ENCODE measurements at places on chromosomes 6 and 20.

DNA sequence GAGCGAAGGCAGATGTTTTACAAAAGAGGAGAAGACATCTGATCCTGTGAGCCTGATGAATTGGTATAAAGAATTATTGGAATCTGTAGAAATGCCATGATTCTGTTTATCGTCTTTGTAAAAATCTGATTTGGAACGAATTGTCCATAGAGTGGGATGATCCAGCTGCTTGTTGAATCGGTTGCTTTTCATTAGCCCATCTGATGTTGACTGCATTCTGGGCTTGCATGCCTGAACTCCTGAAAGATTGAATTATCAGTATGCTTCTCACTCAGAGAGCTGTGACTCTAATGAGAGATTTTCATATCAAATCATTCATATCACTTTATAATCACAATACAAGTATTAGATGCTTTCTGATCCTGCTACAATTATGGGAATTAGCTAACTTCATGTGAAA, 100.6 kb downstream of the KLHL32 start:
- no peak for DNase-seq

GRCh38 chr6:167648501-167649278, 178.0 kb upstream of the AFDN start:
- no peak for DNase-seq

DNA sequence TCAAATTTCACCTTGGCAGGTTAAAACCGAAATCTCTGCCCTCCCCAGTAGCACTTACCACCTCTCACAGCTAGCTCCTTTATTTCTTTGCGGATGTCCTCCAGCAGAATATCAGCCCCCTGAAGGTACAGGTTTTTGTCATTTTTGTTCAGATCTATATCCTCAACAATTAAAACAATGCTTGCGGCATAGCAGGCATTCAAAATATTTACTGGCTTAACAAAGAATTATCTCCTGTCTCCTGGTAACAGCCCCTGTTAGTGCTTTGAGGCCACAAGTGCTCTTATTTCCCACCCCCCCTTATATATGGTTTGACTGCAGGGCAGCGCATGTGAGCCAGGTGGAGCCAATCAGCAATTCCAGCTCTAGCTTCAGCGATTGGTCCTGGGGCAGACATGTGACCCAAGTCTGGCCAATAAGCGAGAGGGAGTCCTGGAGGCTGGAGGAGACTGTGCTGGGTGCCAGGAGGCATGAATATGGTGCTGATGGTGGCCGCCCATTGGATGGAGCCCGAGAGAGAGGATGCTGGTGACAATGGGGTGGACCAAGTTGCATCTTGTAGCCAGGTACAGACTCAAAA, 21.0 kb downstream of the SULF2 start:
- no peak for DNase-seq

DNA sequence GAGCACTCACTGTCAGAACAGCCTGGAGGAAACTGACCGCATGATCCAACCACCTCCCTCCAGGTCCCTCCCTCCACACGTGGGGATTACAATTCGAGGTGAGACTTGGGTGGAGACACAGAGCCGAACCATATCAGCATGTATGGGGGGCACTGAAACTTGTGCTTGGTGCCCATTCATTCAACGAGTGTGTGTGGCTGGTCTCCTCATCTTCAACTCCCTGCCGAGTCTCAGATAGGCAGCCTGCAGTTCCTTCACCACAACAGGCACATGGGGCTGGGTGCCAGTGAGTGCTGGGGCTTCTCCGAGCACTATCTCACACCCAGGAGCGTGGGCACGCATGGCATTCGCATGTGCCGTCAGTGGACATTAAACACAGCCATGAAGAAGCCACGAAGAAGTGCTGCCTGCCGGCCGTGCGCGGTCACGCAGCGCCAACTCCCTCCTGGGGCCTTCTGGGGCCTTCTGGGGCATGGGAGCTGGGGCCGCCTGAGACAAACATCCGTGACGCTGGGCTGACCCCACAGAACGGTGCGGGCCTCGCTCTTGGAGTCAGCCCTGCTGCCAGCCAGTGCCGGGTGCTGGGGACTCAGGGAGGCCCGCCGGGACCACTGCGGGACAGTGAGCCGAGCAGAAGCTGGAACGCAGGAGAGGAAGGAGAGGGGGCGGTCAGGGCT, 714 bp upstream of the RTEL1 start:
- no peak for DNase-seq

GRCh38 chr6:39998126-39998525, 63.9 kb upstream of the MOCS1 start:
- DNase-seq, result no peak

DNA sequence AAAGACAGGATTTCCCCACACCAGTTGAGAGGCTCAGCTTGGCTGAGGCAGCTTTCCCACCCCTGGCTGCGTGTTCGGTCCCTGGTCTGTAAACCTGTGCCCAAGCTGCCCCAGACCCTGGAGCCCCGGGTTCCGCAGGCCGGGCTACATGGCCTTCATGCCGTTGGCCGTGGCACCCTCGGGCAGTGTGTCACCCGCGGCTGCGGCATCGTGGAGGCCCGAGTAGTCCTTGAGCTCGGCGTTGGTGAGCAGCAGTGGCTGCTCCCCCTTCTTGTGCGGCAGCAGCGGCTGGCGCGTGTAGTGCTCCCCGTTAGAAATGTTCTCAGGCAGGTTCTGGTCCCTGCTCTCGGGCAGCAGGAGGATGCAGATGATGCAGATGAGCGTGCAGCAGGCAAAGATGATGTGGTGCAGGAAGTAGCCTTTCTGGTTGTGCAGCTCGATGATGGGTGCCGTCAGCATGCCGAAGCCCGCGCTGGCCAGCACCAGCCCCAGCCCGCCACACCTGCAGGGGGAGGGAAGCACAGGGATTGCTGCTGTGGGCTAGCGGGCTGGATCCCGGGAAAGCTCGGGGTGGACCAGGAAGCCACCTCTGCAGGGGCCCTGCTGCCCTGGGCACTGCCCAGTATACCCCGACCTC, 14.3 kb downstream of the PSMG4 start:
- no peak for DNase-seq

GRCh38 chr6:158077676-158078075, 90.4 kb downstream of the SERAC1 start:
- DNase-seq, result no peak

GRCh38 chr20:25511183-25511582, 74.1 kb downstream of the NINL start:
- DNase-seq, result no peak

- no peak for DNase-seq
These were observed 187.0 kb downstream of the HDGFL1 start for GRCh38 chr6:22756365-22756764.

GRCh38 chr6:52499681-52500236, 77.1 kb downstream of the TRAM2 start:
- no peak for DNase-seq

DNA sequence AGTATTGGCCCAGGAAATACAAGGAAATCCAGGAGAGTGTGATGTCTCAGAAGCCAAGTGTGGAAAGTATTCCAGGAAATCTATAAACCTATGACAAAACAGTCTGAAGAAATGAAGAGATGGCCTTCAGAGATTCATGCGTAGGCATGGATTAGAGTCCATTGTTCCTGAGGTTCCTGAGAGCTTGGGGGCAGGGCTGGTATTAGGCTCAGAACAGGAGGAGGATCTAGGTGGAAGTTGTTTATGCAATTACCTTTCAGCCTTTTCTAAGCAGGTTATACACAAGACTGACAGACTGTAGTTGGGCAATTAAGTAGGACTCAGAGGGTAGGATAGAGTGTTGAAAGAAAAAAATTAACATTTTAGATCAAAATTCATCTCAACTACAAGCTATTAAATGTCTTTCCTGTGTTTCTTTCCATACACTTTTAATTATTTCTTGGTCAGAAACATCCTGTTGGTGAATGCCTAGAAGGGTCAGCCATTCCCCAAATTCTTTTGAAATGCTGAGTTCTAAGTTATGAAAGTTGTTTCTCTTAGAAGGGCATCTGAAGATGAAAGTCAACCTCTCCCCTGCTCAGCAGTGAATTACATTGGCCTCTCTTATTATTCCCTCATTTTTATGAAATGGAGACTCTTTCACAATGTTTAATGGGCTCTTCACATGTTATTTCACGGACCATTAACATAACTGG, 201.2 kb upstream of the MYLIP start:
- no peak for DNase-seq

- DNase-seq, result no peak
These were observed 9.2 kb upstream of the RGS17 start for GRCh38 chr6:153140299-153140698.

DNA sequence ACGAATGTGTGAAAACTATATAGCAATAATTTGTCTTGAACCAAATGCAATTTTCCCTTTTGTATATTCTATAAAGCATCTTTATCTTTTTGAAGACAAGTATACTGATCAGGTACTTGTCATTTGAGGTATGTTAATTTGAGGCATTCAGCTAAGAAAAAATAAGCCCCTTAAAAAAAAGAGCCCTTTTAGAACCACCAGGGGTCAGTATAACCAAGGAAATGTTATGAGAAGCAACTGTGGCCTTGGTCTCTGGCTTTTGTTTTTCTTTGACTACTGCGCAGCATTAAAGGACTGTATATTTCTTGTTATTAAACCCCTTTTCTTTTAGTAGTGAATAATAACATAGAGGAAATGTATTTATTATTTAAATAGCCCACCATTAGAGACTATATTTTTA, 43.1 kb downstream of the CD109 start:
- no peak for DNase-seq
